ENCODE measurements at places on chromosomes 3 and 15.

DNA sequence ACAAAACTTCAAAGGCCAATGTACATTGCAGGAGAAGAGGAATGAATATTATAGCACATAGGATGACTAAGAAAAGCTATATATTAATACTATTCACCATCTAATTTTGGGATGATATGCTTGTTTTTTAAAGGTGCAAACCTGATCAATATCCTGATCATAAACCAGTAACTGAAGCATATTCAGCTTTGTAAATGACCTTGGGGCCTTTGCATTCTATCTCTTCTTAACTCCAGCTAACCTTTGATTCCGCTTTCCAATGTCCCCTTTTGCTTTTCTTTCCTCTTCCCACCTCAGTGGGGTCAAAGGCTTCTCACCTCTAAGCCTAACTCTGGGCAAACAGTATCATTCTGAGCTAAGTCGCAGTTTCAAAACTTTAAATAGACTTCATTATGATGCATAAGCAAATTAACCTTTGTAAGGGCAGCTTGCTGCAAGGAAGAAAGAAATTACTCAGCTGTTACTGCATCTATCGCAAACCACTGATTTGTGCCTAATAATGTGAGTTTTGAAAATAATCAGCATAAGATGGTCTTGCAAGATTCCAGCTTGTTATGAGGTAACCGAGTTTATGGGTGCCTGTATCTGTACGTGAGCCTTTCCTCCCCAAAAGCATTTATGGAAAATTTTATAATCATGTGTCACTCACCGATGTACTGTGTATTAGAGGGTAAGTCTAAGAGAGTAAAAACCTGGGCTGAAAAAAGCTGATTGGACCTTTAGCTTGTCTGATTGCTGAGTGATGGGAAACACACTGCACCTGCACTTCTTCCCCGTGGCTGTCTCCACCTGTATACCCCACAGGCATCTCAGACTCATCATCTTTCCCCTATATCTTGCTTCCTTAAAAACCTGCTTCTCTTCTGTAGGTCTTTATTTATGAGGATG, 116.8 kb downstream of the TPRG1 start:
- no peak for DNase-seq

GRCh38 chr15:33968224-33968623, at the start of gene CHRM5:
TSS of gene CHRM5 (plus strand) at chr15:33968497. CDS start at chr15:34062718, 94,221 bp downstream.
- peak; percentile 81 for DNase-seq

GRCh38 chr3:168618827-168619470, 523.2 kb upstream of the GOLIM4 start:
- DNase-seq = peak; percentile 48

- no peak for DNase-seq
These were observed 198.8 kb upstream of the CTNNB1 start for GRCh38 chr3:41000471-41000870.

- DNase-seq = no peak
These were observed 292.9 kb upstream of the RORA start for GRCh38 chr15:61521953-61522352.

DNA sequence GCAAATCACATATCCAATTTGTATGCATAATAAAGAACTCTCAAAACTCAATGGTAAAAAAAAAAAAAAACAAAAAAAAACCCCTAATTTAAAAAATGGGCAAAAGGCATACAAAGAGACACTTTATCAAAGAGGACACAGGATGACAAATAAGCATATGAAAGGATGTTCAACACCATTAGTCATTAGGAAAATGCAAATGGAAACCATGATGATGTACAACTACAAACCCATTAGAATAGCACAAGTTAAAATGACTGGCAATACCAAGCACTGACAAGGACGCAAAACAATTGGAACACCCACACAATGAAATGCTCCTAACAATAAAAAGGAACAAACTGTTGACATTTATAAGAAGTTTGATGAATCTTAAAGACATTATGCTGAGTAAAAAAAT, 63.4 kb upstream of the ADAMTS17 start:
- DNase-seq = no peak

- DNase-seq = no peak
These were observed 3.9 kb downstream of the CYP1A2 start for GRCh38 chr15:74752531-74752930.

- no peak for DNase-seq
These were observed 123.8 kb upstream of the CHL1 start for GRCh38 chr3:72776-73175.

DNA sequence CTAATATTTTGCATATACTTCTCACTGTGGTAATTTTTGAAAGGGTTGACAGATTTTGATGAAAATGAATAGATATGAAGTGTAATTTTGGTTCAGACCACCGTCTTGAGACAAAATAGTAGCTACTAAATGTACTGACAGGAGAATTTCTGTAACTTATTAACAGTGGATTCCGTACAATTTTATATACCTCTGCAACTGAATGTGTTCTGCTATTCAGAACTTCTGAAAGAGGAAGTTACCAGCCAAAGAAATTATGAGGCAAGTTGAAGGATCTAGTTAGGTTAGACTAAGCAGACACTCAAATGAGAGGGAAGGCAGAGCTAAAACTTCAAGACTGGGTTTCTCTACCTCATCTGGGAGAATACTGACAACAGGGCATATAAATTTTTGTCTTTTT, 29.4 kb downstream of the GAP43 start:
- DNase-seq = no peak

- no peak for DNase-seq
These were observed 13.0 kb downstream of the CPA3 start for GRCh38 chr3:148878095-148878494.

DNA sequence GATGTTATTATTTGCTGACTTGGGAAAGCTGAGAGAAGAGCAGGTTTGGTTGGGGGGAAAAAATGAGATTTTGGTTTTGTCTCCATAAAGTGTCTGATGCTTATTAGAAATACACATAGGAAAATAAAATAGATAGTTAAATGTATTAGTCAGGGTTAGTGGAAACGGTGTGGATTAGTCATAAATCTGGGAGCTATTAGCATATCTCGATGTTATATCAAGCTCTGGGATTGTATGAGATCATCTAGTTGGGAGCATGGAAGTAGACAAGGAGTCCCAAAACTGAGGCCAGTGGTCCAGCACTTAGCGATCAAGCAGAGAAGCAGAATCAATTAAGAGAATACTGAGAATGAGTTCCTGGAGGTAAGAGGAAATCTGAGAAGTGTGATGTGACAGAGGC, 845.5 kb downstream of the ROBO2 start:
- no peak for DNase-seq

- peak; percentile 28 for DNase-seq
These were observed 69.2 kb upstream of the COL6A5 start for GRCh38 chr3:130276203-130276803.

DNA sequence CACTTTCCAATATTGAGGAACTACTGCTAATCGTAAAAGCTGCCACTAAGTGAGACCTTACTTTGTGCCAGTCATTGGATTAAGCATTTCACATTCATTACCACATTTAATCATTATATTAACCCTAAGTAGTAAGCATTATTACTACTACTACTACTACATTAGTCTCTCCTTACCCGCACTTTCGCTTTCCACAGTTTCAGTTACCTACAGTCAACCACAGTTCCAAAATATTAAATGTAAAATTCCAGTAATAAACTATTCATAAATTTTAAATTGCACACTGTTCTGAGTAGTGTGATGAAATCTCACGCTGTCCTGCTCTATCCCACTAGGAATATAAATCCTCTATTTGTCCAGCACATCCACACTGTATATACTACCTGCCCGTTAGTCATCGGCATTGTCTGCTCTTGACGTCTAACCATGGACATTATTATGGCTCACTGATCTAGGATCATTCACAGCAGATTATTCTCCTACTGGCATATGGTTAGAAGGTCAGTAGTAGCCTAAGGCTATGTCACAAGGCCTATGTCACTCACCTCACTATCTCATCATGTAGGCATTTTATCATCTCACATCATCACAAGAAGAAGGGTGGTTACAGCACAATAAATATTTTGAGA, 121.1 kb downstream of the GSK3B start:
- peak; percentile 15 for DNase-seq

DNA sequence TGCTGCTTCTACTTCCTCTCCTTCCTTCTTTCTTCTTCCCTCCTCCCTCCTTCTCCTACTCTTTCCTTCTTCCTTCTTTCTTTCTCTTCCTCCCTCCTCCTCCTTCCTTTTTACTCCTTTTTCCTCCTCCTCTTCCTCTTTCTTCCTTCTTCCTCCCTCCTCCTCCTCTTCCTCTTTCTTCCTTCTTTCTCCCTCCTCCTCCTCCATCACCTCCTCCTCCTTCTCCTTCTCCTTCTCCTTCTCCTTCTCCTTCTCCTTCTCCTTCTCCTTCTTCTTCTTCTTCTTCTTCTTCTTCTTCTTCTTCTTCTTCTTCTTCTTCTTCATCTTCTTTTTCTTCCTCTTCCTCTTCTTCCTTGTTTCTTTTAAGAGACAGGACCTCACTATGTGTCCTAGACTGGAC, 224.0 kb downstream of the NR2F2 start:
- DNase-seq = no peak

- peak; percentile 81 for DNase-seq
These were observed 5.9 kb upstream of the KLHL25 start for GRCh38 chr15:85800478-85801123.

- DNase-seq = peak; percentile 6
These were observed 57.8 kb upstream of the NMD3 start for GRCh38 chr3:161163297-161163696.

- no peak for DNase-seq
These were observed 46.9 kb upstream of the DCUN1D1 start for GRCh38 chr3:183027276-183027675.

- no peak for DNase-seq
These were observed 76.6 kb downstream of the SLCO3A1 start for GRCh38 chr15:91930092-91930491.

DNA sequence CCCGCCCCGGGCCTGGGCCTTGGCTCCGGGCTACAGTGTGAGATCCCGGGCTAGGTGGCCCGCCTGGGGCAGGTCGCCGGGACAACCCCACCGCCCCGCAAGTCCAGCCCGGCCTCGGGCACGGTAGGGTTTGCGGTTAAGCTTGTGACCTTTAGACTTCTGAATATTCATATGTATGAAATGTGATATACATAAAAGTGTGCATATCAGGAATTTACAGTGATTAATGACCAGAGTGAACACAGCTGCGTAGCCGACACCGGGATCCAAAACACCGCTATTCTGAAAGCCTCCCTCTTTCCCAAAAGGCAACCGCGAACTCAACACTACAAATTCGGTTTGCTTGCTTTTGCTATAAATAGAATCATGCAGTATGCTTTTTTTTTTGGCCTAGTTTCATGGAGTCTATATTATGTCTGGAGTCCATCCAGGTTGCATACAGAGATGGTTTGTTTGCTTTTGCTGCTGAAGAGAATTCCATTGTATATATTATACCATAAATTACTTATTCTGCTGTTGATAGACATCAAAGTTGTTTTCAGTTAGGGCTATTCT, 636 bp upstream of the SNRPA1 start:
- no peak for DNase-seq

GRCh38 chr3:15542614-15543013, 21.1 kb upstream of the COLQ start:
- no peak for DNase-seq
